ENCODE measurements at places on chromosomes 6 and 20.

DNA sequence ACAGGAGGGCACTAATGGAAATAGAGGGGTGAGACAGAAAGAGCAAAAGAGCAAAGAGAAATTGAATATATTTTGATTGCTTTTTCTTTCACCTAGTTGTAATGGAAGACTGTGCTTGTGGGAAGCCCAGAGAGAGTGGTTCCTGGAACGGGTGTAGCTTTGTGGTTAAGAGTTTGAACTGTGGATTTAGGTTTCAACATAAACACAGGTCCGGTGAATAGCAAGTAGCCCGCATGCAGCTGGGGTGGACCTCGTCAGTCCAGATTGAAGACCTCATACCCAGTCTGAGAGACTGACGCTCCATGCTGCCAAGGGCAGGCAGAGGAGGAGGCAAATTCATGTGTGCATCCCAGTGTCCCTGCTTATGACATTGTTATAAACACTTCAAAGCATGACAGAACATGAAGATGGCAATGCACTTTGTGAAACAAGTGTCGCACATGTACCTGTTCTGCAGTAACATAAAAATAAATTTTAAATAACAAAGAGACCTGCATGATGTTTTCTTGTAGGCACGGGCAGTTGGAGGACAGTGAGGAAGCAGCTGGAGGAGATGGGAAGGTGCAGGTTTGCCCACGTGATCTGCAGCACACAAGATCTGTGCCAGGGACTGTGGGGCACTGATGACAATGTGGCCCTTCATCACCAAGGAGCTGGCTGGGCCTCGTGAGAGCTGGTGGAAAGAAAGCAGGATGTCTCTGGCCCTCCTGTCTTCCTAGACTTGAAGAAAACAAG, 220.5 kb upstream of the SSTR4 start:
- no peak for DNase-seq

DNA sequence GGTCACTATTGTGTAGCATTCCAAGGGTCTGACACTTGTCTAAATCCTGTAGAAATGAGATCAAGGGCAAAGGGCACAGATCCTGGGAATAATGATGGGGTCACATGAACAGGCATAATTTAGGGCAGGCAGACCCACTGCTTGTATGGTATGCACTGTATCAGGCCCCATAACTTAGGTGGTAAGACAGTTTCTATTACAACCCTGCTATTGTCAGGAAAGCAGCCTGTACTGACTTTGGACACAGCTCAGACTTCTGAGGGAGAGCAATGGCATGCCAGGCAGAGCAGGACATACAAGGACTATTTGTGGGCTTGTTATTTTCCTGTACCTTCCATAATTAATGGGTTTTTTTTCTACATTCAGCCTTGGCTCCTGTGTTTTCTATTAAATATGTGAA, 286.8 kb downstream of the PKHD1 start:
- DNase-seq = no peak

DNA sequence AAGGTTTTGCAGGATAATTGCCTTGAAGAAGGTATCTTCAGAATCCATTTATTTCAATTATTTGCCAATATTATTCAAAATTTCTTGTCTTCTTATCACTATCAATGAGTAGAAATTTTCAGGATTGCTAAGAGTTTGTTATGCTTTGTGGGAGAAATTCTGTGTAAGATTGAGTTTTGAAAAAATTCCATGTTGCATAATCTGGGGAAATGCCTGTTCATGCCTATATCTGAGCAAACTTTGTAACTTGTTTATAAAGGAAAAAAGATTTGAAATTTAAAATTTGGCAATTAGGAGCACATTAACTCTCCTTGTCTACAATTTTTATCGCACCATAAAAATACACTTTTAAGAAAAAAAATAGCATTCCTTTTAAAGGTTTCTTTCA, 39.8 kb upstream of the EDN1 start:
- DNase-seq = no peak

DNA sequence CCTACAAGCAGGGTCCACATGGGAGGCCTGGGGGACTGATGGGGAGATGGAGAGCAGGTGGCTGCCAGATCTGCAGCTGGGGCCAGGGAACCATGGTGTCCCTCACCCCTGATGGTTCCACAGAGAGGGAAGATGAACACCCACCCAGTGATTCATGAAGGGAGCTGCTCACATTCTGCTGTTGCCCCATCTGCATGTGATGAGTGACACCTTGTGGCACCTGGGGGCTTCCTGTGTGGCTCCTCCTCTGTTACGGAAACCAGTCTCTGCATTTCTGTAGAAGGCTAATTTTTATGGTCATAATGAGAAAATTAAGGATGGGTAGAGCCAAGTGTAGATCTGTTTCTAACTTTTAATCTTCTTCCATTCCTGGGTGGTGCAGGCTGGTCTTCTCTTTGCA, 217.1 kb downstream of the SMOC2 start:
- DNase-seq = no peak

DNA sequence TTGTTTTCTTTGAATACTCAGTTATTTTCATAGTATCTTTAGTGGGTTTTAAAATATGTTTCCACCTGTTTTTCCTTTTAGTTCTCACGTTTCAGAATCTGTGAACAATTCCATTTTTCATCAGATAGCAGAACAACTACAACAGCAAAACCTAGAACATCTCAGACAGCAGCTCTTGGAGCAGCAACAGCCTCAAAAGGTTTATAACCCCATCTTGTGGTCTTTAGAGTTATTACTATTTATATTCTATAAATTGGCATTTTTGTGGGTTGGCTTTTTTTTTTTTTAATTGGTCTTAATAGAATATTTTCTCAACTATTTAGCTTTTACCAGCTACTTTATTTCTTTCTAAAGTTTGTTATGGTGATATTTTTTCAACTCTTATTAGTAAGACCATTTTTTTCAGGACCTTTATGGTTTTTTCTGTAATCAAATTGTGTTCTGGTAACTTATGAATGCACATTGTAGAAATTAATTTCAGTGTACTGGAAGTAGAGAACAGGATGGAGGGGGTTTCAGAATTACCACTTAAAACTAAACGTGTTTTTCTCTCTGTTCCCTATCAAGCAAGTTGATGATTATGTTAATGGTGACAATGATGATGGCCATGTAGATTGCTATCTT, 72.2 kb downstream of the SCAF8 start:
- no peak for DNase-seq

DNA sequence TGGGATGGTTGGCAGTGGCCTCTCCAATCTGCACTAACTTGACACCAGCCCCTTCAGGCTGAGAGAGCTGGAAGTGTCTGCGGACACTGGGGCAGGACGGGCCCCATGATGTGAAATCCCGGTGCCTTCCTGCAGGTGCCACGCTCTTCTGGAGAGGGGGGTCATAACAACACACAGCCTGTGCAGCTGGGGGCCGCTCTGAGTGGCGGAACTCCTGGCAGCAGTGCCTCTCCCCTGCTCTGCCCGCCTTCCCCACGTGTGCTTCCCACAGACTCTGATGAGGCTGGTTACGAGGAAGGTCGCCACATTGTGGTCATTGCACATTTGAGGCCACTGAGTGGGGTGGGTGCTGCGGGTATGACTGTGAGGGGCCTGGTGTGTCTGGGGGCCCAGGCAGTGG, 145.2 kb downstream of the DTNBP1 start:
- no peak for DNase-seq

DNA sequence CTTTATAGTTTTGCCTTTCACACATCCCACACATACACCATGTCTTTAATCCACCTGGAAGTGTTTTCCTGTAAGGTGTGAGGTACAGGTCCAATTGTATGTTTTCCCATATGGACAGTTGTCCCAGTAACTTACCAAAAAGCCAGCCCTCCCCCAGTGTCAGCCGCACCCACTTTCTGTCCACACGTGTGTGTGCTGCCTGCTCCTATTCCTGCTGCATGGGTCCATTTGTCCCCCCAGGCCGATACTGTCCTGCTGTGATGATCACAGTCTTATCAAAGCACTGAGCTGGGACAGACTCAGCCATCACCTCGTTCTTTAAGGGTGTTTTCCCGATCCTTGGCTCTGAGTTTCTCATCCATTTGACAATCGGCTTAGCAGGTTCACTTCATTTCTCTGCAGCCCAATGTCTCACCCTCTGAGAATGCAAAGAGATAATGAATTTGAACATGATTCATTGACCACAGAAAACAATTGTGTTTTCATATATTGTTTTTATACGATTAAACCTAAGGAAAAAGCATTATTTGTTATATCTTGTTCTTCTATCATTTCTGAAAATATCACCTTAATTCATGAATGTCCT, 9.6 kb downstream of the VSX1 start:
- DNase-seq = no peak

GRCh38 chr20:32443386-32443974, 85.3 kb downstream of the ASXL1 start:
- no peak for DNase-seq

- DNase-seq = no peak
Measured at GRCh38 chr6:159033160-159034049, 11.4 kb downstream of the TAGAP start.

GRCh38 chr20:37869334-37869861, 33.5 kb upstream of the VSTM2L start:
- no peak for DNase-seq

GRCh38 chr20:24892522-24892921, 56.5 kb upstream of the CST7 start:
- no peak for DNase-seq

- no peak for DNase-seq
Measured at GRCh38 chr20:58611236-58612030, 39.6 kb upstream of the STX16 start.

DNA sequence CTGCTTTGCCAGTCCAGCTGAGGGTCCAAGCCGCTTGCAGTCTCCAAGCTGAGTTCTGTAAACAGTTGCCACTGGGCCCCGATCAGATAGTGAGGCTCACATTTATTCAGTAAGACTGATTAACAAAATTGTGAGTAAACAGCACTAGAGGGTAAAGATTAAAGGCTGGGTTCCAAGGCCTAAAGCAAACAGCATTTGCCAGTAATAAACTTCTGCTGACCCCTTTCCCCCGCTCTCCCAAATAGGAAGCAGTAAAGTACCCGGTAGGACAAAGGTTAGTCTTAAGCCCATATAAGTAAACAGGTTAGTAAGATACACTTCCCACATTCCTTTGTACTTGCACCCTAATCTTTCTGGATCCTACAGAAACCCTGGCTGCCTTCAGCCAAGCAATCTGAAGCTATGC, 181.8 kb downstream of the MEI4 start:
- DNase-seq = no peak

- peak; percentile 48 for DNase-seq
Measured at GRCh38 chr6:138115877-138116660, 8.8 kb upstream of the PERP start.

DNA sequence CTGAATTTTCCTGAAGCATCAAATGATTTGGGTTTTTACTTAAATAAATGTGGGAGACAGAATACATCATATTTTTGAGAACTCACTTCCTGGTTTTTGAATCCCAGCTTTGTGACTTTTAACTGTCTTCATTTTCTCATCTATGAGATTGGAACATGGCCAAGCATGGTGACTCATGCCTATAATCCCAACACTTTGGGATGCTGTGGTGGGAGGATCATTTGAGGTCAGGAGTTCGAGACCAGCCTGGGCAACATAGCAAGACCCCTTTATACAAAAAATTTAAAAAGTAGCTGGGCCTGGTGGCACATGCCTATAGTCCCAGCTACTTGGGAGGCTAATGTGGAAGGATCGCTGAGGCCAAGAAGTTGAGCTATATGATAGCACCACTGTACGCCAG, 122.3 kb downstream of the QKI start:
- DNase-seq = no peak

- no peak for DNase-seq
Measured at GRCh38 chr6:35474131-35474941, 6.1 kb downstream of the RPL10A start.

DNA sequence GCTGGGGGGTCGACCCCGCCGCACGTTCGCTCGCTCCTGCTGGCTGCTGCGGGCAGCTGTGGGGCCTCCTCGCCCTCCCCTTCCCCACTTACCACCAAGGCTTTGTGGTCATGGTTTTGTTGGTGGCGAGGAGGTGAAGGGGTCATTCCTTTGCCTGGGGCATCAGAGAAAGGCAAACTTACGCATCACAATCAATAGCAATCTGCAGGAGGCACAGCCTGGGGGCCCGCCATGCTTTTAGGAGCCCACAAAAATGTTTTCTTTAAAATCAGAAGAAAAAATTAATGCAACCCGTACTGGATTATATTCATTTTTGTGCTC, 137.0 kb downstream of the IMPG1 start:
- no peak for DNase-seq

GRCh38 chr20:18553746-18554145, 13.5 kb upstream of the SMIM26 start:
- DNase-seq = no peak

GRCh38 chr6:135419162-135419561, 78.4 kb downstream of the AHI1 start:
- no peak for DNase-seq

DNA sequence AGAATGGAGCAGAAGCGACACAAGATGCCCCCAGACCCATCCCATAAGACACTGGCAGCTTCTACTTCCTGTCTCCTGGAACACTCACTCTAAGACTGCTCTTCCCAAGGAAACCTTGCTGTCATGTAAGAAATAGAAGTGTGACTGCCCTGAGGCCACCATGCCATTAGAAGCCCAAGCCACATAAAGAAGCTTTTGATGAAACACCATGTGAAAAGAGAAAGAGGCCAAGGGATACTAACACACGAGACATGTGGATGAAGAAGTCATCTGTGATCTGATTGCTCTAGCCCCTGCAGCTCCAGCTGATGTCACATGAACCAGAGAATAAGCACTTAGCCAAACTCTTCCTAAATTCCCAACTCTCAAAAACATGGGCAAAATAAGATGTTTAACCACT, 117.9 kb upstream of the PCSK2 start:
- DNase-seq = no peak

GRCh38 chr20:44716309-44717106, 1.3 kb downstream of the CCN5 start:
- DNase-seq = no peak

DNA sequence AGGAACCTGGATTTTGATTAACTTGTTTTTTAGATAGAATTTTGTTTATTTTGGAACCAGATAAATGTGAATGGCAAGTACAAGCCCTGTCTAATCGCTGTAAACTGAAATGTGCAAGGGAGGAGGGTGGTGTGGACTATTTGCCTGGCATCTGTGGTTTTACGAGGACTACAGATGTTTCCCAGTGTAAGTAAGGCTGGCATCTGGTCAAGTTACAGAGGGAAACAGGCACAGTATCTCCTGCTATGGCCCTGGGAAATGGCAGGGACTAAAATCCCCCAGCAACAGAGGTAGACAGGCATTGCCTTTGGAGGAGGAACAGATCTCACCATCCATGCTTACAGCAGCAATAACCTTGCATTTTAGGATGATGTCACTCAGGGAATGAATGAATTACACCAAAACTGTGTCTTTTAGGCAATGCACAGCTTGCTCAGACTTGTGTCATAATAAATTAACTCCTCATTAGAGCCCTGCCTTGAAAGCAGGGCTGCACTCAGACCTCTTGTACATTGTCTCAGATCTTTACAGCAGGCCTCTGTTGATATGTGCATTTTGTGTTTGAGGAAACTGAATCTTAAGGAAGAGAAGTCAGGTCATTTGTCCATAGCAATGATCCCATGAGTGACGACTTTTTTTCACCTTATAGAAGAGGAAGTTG, 96.2 kb downstream of the TCP11 start:
- no peak for DNase-seq

Measured in stimulated activated CD4-positive, alpha-beta T cell treated with anti-CD3 and anti-CD28 coated beads, Interleukin-4, amount 100 ng/mL, for 24 hours (primary cell).